T1000 (cell line): ENCODE measurements at places on chromosomes 4 and X.

- no peak for DNase-seq
These were observed 56.4 kb upstream of the MAP3K15 start for GRCh38 chrX:19571711-19572110.

DNA sequence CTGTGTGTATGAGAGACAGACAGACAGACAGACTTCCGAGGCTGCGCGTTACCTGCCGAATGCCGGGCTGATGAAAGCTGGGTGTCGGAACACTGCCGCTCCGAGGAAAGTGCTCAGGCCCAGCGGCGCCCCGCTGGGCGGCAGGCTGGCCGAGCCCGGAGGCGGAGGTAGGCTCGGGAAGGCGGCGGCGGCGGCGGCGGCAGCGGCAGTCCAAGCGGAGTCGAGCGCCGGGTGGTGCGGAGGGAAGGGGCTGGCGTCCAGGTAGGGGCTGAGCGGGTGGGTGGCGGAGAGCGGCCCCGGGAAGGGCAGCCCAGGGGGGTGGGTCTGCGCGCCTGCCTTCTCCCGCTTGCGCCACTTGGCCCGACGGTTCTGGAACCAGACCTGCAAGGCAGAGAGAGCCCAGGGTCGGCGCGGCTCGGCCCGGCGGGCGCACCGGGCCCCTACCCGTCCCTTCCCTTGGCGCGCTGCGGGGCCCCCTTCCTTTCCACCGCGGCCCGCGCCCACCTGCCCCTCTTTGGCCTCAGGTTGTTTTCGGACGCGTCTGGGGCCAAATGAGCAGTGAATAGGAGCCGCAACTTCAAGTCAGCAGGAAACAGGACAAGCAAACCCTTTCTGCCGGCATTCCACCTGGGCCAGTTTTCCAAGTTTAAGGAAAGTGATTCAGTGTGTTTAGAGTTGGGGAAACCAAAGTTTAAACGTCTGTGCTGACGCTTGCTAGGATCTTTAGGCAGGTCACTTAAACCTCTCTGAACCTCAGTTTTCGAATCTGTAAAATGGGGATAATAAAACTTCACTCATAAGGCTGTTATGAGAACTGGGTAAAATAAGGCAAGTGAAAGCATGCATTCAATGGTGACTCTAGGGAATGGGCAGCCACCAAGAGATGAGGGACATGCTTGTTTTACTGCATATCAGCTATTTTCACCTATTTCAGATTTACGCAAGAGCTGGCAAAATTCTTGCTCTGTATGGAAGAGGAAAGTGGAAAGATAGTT lies 8.4 kb downstream of the ARX start:
- DNase-seq, result no peak

DNA sequence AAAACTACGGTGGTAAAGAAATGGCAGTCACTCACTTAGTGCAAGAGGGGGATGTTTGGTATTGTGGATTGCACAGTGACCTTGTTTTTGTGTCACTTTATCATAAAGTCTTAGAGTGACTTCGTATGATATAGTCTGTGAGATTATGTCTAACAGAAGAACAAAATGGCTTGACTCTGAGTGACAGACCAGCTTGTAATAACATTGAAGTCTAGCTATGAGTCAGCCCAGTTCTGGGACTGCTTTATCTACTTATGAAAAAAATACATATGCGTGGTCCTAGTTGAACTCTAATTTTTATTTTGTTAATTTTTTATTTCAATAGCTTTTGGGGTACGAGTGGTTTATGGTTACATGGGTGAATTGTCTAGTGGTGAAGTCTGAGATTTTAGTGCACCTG lies 20.0 kb downstream of the DCLK2 start:
- no peak for DNase-seq

DNA sequence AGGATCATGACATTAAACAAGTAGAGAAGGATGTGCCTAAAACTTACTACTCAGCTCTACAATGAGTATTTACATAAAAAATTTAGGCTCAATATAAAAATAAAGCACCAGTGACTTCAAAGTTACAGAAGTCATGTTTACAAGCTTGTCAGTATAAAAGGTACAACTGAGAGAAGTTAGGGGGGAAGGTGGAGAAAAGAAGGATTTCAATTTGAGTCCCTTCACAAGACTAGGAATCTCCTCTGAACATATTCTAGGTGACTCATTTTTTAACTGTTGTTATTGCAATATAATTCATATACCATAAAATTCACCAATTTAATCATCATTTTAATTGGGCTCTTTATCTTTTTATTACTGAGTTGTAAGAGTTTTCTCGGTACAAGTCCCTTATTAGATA lies 26.9 kb downstream of the FRYL start:
- no peak for DNase-seq

GRCh38 chr4:178086320-178086719 lies 644.1 kb upstream of the AGA start:
- no peak for DNase-seq

- no peak for DNase-seq
These were observed 28.3 kb downstream of the CHRNA9 start for GRCh38 chr4:40363382-40363920.

DNA sequence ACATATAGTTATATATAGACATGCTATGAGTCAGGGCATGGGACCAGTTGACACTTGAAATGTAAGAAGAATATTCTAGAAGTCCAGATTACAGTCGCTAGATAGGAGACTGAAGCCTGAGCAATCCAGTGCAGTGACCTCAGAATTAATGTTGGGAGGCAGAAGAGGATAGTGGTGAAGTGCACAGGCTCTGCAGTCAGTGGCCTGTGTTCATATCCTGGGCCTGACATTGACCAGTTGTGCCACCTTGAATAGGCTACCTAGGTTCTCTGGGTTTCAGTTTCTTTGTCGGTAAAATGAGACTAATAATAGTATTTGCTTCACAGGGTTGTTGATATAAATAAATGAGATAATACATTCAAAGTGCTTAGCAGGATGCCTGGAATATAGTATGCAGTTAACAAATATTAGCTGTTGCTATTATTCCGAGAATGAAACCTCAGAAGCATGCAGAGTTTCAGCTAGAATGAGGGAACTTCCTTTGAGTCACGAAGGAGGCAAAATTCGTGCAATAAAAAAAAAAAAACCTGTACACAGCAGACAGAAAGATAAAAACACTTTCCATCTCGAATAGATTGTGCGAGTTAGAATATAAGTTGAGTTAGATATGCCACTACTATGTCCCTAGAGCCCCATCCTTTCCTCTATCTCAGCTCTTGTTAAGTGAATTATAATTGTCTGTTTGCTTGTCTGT lies 4.0 kb upstream of the SH2D1A start:
- DNase-seq, result no peak

GRCh38 chr4:177293208-177294033 lies 16.3 kb upstream of the NEIL3 start:
- no peak for DNase-seq

DNA sequence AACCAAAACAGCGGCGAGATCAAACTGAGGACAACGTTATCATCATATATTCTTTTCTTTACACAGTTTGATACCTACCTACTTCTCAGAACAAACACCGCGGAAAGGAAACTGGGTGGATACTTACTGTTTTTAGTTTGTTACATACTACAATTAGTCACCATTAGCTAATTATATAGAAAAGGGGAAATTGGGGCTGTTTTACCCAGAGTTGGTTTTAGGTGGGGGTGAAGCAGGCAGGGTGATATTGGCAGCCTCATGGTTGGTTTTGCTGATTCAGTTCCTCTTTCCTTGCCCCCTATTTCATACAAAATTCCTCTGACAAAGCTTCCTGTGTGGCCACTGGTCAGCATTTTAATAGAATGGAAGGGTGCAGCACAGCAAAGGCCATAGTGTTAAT lies 77.8 kb downstream of the SORBS2 start:
- DNase-seq, result no peak

- DNase-seq, result no peak
These were observed 195.3 kb downstream of the CHIC1 start for GRCh38 chrX:73758250-73758649.

- DNase-seq, result no peak
These were observed 147.5 kb upstream of the SMIM31 start for GRCh38 chr4:164606478-164606877.
